Ureter (tissue), 1 donor: ENCODE measurements at places on chromosomes 12 and 14. TPM values are rescaled to one million over a fixed set of nuclear protein-coding genes. Genes with fewer than 3 reads are reported as not detected.

DNA sequence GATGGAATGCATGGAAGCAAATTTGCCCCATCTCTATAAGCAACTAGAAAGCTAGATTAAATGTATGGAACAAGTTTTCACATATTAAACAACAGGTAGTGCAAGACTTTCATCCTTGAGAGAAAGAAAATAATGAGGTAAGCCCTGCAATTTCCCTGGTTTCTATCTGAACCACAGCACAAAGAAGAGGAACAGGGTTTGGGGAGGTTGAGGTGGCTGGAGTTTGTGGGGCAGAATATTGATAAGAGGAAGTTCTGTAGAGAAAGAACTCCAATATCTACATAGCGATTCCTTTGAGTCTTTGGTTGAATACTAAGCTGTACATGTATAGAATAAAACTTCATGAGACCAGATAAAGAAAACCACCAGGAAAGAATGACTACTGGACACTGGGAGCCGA is 96.3 kb upstream of the CCND2 start:
- no peak for DNase-seq

DNA sequence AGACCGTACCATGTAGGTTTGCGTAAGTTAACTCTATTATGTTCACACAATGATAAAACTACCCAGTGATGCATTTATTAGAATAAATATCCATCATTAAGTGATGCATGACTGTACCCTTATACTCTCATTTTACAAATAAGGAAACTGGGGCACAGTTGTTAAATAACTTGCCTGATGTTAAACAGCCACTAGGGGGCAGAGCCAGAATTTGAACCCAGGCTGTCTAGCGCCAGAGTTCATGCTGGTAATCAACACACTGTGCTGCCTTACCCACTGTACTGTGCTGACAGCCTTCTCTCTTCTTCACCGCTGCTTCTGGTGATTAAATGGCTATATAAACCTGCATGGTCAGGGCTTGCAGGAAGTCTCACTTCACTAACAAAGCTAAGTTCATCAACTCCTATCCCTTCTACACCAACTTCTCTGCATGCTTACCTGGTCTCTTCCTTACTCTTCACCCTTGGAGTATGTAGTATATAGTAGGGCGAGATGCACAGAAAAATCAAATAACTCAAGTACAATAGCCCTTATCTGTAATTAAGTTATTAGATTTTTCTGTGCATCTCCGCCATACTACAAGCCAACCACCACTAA is 43.6 kb upstream of the APPL2 start:
- no peak for DNase-seq

The ZBTB42 gene
- total RNA-seq: 9.4 TPM

DNA sequence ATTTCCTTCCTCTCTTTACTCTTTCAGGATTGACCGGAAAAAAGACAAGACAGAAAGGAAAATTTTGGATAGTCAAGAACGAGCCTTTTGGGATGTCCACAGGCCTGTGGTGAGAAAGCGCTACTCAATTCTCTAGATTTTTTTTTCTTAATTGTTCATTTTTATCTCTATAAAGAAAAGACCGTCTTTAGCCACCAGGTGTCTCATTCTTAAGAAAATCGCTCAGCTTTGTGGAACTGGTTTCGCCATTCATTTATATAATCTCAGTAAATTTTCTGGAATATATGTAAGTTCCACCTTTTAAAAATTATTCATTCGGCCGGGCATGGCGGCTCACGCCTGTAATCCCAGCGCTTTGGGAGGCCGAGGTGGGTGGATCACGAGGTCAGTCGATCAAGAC is 421.1 kb downstream of the DPF3 start:
- DNase-seq: no peak

GRCh38 chr12:76563061-76563460 is 3.5 kb upstream of the OSBPL8 start:
- no peak for DNase-seq

GRCh38 chr12:118166946-118167345 is 31.0 kb downstream of the PEBP1 start:
- no peak for DNase-seq

DNA sequence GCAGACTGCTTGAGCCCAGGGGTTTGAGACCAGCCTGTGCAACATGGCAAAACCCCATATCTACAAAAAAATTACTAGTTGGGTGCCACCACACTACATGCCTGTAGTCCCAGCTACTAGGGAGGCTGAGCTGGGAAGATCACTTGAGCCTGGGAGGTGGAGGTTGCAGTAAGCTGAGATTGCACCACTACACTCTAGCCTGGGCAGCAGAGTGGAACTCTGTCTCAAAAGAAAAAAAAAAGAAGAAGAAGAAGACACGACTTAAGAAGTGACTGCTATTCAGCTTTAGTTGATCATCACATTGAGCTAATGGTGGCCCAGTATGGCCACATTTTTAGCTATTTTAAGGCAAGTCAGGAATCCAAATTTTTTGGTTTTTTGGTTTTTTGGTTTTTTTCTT is 8.9 kb upstream of the METTL17 start:
- no peak for DNase-seq

GRCh38 chr12:7602277-7602676 is 63.4 kb downstream of the APOBEC1 start:
- DNase-seq: no peak

GRCh38 chr12:6061660-6062059 is 62.8 kb downstream of the VWF start:
- no peak for DNase-seq

The ULK1 gene
- 31.8 TPM for total RNA-seq

DNA sequence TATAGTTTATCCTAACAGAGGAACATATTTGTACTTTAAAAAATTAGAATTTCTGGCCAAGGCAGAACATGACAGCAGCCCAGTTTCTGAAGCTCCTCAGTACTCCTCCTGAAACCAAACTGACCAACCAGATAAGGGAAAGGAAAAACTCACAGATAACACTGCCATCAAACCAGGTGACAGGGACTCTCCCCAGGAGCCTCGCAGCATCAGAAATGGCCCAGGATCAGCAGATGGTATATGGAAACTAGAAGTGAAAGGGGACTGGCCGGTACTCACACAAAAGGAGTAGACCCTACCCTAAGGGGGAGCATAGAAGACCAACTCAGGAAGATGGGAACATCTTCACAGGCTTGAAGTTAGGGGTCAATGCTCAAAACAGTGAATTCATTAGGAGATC is 22.0 kb downstream of the GALC start:
- DNase-seq: no peak

The CCDC175 gene
- not detected for total RNA-seq
